ENCODE measurements at places on chromosomes 3 and 15. TPM values are rescaled to one million over a fixed set of nuclear protein-coding genes. Genes with fewer than 3 reads are reported as not detected.

- DNase-seq, result no peak
These were observed 23.6 kb downstream of the CRTC3 start for GRCh38 chr15:90553248-90553745.

DNA sequence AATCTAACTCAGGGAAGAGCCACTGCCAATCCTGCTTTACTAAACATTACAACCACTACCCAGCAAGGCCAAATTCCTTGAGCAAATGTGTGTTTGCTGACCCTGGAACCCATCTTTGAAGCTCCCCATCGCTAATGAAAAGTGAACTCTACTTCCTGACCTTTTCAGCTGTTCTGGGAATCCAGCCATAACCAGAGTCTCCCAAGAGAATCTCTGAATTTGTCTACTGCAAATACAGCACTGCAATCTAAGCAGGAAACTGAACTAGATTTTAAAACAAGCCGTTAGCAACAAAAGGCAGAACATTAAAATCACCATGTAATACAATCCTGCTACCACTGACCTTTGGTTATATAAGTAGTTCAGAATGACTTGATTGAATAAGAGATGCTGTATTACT is 309.2 kb downstream of the MAGI1 start:
- no peak for DNase-seq

- DNase-seq, result no peak
These were observed 393.1 kb upstream of the ARRDC4 start for GRCh38 chr15:97567411-97567810.

DNA sequence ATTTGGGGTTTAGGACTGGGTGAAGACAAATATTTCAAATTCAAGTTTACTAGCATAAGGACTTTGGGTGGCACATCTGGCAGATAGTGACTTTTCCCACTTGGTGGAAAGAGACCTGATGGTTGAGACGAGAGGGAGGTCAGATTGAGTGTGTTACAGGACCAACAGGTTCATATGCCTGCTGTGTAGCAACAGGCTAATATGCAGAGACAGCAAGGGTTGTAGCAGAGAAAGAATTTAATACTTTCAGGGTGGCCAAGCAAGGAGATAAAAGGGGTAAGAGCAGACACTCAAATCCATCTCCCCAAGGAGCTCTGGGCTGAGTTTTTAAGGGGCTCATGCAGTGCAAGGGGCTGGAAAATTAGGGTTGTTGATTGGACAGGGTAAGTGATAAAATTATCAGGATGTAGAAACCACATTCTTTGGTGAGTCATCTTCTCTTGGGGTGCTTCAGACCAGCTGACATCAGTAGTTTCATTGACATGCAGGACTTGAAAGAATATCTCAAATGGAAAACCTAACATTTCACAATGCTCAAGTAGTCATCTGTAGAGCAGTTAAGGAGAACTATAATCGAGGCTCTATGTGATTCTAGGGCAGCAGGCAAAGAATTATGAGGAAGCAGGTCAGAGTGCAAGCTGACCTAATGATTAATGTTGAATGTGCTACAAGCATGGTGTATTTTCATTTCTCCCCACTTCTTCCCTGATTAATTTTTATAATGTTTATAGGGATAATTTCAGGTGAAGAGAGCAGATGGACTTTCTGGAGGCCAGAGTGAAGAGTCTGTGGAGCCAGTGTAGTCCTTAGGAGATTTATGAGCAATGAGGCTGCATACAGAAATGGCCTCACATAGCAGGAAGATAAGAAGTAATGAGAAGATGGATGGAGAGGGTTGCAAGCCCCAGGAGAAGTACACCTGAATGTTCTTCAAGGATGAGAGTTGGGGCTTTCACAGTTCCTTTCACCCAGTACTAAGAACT is 13.7 kb downstream of the FOXB1 start:
- no peak for DNase-seq

- no peak for DNase-seq
These were observed 56.4 kb upstream of the KCNMB2 start for GRCh38 chr3:178479860-178480259.

DNA sequence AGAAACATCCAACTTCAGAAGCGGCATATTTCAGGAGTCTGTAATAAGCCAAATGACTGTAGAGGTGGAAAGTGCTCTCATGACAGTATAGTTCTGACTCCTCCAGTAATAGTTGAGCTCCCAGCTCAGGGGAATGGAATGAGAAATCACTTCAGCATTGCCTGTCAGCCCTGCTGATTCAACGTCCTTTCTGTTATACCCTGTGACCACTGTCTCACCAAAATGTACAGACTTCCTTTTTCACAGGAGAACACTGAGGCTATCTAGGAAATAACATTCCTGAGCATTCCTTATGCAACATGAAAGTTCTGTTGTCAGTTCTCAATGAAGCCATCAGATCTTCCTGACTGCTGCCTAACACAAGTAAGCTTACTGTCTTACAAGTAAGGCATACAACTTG is 284.5 kb upstream of the MME start:
- DNase-seq, result no peak

DNA sequence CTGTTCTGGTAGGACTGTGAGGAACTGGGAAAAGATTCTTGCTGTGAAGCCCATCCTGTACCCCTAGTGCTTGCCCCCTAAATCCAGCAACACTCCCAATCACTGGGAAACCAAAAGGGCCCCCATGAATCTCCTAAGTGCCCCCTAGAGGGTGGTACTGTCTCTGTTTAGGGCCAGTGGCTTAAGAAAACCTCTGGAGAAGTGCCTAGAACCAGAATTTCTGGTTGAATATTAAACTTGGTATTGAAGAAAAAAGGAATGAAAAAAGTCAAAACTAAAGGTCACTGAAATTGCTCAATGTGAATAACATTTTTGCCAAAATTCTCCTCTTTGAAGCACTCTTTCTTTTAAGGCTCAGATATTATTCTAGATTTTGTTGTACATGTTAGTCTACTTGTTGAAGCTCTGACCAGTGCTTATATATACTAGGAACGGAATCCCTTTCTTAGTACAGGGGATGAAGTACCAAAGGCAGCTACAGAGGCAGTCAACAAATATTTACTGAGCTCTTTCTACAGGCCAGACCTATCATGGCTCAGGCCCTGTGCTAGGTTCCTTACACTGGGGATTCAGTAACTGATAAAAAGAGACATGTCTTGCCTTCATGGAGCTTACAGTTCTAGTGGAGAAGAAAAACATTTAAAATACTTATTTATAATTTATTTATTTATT is 138.8 kb downstream of the MYLK start:
- DNase-seq, result no peak

- no peak for DNase-seq
These were observed 208.0 kb upstream of the EOMES start for GRCh38 chr3:27930052-27930602.

DNA sequence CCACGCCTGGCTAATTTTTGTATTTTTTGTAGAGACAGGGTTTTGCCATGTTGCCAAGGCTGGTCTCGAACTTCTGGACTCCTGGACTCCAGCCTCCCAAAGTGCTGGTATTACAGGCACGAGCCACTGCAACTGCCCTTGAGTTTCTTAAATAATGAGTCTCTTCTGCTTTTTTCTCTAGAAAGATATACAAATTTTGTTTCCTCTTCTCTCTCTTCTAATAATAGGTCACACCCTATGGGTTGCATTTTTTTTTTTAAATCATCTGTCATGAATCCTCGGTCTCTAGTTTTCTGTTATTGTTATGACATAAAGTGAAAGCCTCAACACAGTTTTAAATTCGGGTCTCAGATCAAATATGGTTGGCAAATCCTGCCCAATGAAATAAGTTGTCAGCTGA is 111.2 kb downstream of the IL12A start:
- DNase-seq, result no peak

DNA sequence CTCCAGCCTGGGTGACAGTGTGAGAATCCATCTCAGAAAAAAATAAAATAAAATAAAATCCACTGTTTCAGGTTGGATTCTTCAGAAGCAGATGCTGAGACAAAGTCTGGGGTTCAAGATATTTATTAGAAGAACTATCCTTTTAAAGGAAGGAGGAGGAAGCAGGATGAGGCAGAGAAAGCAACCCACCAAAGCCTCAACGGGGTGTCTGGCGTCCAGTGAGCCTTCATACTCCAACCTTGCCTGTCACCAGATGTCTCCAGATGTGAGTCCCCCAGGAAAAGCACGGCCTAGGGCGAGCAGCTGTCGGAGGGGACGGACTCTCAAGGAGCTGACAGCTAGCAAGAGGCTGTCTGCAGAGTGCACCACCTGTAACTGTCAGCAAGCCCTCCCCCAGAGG is 37.3 kb downstream of the MB21D2 start:
- no peak for DNase-seq

- DNase-seq, result no peak
These were observed 51.5 kb downstream of the IL12A start for GRCh38 chr3:160040181-160040580.

DNA sequence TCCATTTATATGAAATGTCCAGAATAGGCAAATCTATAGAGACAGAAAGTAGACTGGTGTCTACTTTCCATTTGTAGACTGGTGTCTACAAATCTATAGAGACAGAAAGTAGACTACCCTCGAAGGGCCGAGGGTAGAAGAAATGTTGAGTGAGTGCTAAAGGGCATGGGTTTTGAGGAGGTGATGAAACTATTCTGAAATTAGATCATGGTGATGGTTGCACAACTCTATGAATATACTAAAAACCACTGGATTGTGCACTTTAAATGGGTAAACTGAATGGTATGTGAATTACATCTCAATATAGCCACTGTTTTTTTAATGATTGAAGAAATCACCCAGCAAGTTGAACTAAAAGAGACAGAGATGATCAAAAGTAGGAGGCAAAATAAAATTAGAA is 27.9 kb downstream of the TP53BP1 start:
- DNase-seq, result no peak

- no peak for DNase-seq
These were observed 1.0 kb upstream of the NR2F2 start for GRCh38 chr15:96329403-96329981.

GRCh38 chr3:168213920-168214319 is 118.2 kb upstream of the GOLIM4 start:
- DNase-seq, result no peak

DNA sequence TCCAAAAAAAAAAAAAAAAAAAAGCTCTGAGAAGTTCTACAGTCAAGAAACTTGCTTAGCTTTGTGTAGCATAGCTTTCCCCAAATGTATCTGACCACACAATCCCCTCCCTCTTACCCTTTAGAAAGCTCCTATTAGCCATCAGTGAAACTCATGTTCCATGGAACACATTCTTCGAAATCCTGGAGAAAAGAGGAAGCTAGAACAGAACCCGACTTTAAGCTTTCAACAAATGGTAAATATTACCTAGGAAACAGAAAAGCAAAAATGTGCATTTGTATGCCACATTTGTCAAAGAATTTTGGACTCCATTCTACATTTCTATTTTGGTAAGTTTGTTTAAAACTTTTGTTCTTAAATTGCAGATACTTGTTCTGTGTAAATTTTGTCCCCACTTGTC is 17.4 kb upstream of the CRTC3 start:
- no peak for DNase-seq

- DNase-seq, result no peak
These were observed 3.0 kb upstream of the CD80 start for GRCh38 chr3:119562307-119562961.

The GPR62 gene
- not detected for total RNA-seq

The RETNLB gene
- total RNA-seq, result not detected

The TJP1 gene
- total RNA-seq, result 39.3 TPM

The SHC4 gene
- 0.51 TPM for total RNA-seq

The VGLL3 gene
- total RNA-seq, result 0.09 TPM

The CTDSPL gene
- total RNA-seq, result 17.9 TPM

The HEMK1 gene
- 16.8 TPM for total RNA-seq
